ENCODE measurements at places on chromosomes 2 and 18.

- H3K4me1 ChIP-seq: no peaks in the 10 kb centered on the region
- no peak overlapping the region for H3K4me3 ChIP-seq
- no peak overlapping the region for H3K27ac ChIP-seq
- H3K36me3 ChIP-seq: no peaks in the 10 kb centered on the region
- no peak for DNase-seq
These were observed 409.5 kb upstream of the POU3F3 start for GRCh38 chr2:104444392-104444791.

GRCh38 chr2:236884569-236885175, 201.0 kb upstream of the COPS8 start:
- DNase-seq: no peak
- no peak overlapping the region for H3K4me3 ChIP-seq
- no peaks in the 10 kb centered on the region for H3K36me3 ChIP-seq
- no peaks in the 10 kb centered on the region for H3K27me3 ChIP-seq

DNA sequence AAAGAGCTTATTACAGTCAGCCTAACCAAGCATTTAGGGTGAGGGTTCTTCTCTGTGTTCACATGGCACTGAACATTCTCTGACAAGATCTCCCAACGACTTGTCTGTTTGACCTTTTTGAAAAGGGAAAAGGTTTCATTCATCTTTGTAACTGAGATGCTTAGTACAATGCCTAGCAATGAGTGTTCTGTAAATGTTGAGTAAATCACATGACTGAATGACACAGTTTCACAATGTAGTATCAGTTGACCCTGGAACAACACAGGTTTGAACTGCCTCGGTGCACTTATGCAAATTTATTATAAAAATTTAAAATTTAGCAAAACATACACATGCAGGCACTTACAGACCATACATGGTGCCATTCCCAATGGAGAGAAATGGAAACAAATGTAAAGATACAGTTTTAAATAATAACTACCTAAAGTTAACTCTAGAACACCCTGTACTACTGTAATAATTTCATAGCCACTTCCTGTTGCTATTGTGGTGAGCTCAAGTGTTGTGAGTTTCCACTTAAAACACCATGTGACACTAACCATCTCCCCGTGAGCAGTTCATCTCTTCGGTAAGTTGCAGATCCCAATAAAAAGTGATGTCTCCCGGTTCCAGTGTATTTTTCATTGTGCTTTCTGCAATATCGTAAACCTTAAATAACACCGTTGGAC, 34.1 kb upstream of the VWC2L start:
- no peak for DNase-seq
- no peaks in the 10 kb centered on the region for H3K4me1 ChIP-seq
- no peak overlapping the region for H3K27ac ChIP-seq
- no peaks in the 10 kb centered on the region for H3K27me3 ChIP-seq

DNA sequence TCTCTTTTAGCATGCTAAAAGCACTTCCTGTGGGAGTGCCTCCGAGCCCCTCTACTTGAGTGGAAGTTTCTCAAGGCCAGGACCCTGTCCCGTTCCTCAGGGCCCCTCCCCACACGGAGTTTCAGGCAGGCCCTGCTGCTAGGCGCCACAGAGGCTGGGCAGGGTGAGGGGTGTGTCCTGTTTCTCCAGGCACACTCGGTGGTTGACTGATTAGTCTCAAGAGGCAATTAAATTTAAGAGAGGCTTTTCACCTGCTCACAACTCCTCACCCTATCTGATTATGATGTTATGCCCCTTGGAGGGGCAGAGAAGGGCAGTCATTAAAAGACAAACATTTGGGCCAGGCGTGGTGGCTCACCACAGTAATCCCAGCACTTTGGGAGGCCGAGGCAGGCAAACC, 160.8 kb upstream of the HAAO start:
- DNase-seq: no peak
- H3K4me3 ChIP-seq: no peak overlapping the region
- peaks cover 12% of the 10 kb centered on the region for H3K4me1 ChIP-seq
- no peak overlapping the region for H3K27ac ChIP-seq

- H3K4me3 ChIP-seq: no peak overlapping the region
- H3K27ac ChIP-seq: no peak overlapping the region
- H3K4me1 ChIP-seq: no peaks in the 10 kb centered on the region
- H3K27me3 ChIP-seq: no peaks in the 10 kb centered on the region
- H3K36me3 ChIP-seq: no peaks in the 10 kb centered on the region
These were observed 422.7 kb downstream of the FBXO15 start for GRCh38 chr18:73724958-73725357.

DNA sequence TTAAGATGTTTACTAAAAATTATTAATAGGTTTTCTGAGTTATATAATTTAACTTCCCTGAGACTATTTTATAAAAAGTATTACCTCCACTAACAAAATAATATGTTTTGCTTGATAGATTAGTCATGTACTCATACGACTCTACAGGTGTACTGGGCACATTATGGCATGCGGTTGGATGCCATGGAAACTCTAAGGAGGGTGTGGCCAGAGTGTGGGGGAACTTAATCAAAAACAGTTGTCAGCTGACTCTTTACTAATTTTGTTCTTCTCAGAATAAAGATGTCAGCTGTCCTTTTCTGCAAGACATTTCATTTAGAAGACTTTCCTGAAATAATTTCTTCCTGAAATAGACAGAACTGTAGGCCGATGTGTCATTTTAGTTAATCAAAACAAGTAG, 228.3 kb upstream of the SIX3 start:
- no peaks in the 10 kb centered on the region for H3K36me3 ChIP-seq
- H3K27me3 ChIP-seq: no peaks in the 10 kb centered on the region
- no peak overlapping the region for H3K27ac ChIP-seq
- no peaks in the 10 kb centered on the region for H3K4me1 ChIP-seq
- no peak overlapping the region for H3K4me3 ChIP-seq
- DNase-seq: no peak

- no peaks in the 10 kb centered on the region for H3K4me1 ChIP-seq
- no peak overlapping the region for H3K27ac ChIP-seq
- H3K4me3 ChIP-seq: no peak overlapping the region
- no peaks in the 10 kb centered on the region for H3K27me3 ChIP-seq
These were observed 25.6 kb downstream of the VWC2L start for GRCh38 chr2:214436470-214436869.

GRCh38 chr2:44777537-44777936, 164.0 kb upstream of the SIX3 start:
- DNase-seq: no peak
- H3K27me3 ChIP-seq: no peaks in the 10 kb centered on the region
- H3K4me1 ChIP-seq: peaks cover 4% of the 10 kb centered on the region
- H3K4me3 ChIP-seq: no peak overlapping the region

- no peak for DNase-seq
- no peak overlapping the region for H3K27ac ChIP-seq
- no peaks in the 10 kb centered on the region for H3K27me3 ChIP-seq
- no peak overlapping the region for H3K4me3 ChIP-seq
These were observed 317.0 kb upstream of the MMADHC start for GRCh38 chr2:149904352-149905175.

DNA sequence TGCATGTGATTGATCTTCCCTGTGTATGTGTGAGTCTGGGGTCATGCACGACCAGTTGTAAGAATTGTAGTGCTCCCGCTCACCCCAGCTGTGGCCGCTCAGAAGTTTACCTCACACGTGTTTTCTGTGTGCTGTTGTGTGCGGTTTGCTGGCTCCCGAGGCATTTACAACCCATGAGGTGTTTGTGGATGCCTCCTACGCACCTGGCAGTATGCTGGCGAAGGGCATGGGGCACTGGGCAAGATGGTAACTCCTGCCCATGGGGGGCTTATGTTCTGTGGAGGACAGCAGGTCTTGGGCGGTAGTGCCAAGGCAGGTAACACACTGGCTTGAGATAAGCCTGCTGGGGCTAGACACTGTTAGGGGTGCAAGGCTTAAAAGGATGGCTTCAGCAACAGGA, 102.6 kb upstream of the HS6ST1 start:
- no peak overlapping the region for H3K27ac ChIP-seq
- no peaks in the 10 kb centered on the region for H3K4me1 ChIP-seq

GRCh38 chr2:210556329-210556980, at the start of gene CPS1:
TSS of gene CPS1 (plus strand) at chr2:210556599. CDS start at chr2:210556734, 135 bp downstream.
- DNase-seq: no peak
- H3K27me3 ChIP-seq: no peaks in the 10 kb centered on the region
- H3K27ac ChIP-seq: no peak within 1 kb of the TSS

DNA sequence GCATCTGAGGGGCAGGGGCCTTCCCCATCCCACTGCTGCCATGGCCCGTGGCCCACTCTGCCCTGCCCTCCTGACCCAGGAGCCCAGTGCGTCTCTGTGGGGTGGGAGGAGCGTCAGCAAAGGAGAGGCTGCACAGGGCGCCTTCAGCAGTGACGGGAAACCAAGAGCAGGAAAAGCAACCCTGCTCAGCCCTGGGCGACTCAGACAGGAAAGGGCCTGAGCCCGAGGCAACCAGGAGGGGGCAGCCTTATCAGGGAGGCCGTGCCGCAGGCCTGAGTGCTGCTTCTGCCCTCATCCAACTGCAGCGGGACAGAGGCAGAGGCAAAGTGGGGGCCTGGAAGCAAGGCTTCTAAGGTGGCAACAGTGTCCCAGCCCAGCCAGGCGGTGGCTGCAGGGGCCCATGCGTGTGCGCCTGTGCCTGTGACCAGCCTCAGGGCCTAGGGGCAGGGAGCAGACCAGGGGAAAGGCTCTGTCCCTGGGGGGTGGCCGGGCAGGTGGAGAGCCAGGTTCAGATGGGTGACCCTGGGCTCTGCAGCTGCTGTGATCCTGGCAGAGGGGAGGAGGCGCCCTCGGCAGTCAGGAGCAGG, 23.3 kb upstream of the ALPI start:
- H3K4me3 ChIP-seq: no peak overlapping the region
- H3K27me3 ChIP-seq: no peaks in the 10 kb centered on the region
- H3K4me1 ChIP-seq: peaks cover 4% of the 10 kb centered on the region
- H3K27ac ChIP-seq: no peak overlapping the region

GRCh38 chr2:151200844-151201243, 60.8 kb downstream of the RBM43 start:
- H3K4me3 ChIP-seq: no peak overlapping the region
- H3K27ac ChIP-seq: no peak overlapping the region
- no peaks in the 10 kb centered on the region for H3K4me1 ChIP-seq
- H3K27me3 ChIP-seq: no peaks in the 10 kb centered on the region

GRCh38 chr2:206159346-206160124, at the start of the genes EEF1B2 and NDUFS1:
TSS of gene EEF1B2 (plus strand) at chr2:206159895. CDS start at chr2:206159980, 85 bp downstream.
TSS of gene NDUFS1 (minus strand) at chr2:206159444. CDS start at chr2:206153678, 5,766 bp downstream.
- H3K4me1 ChIP-seq: peaks cover 1% of the 10 kb centered on the region
- H3K4me3 ChIP-seq: peak within 1 kb of the TSS; percentile 93
- H3K27me3 ChIP-seq: no peaks in the 10 kb centered on the region
- peak; percentile 99 for DNase-seq
- no peak within 1 kb of the TSS for H3K27ac ChIP-seq

- no peak for DNase-seq
- no peaks in the 10 kb centered on the region for H3K36me3 ChIP-seq
- H3K4me1 ChIP-seq: no peaks in the 10 kb centered on the region
- H3K27me3 ChIP-seq: no peaks in the 10 kb centered on the region
- no peak overlapping the region for H3K27ac ChIP-seq
These were observed 97.1 kb downstream of the TXNL1 start for GRCh38 chr18:56541340-56541739.

GRCh38 chr2:203887677-203888076, 20.1 kb downstream of the CTLA4 start:
- no peak overlapping the region for H3K4me3 ChIP-seq
- no peaks in the 10 kb centered on the region for H3K27me3 ChIP-seq
- no peaks in the 10 kb centered on the region for H3K36me3 ChIP-seq
- no peak for DNase-seq
- no peak overlapping the region for H3K27ac ChIP-seq
- H3K4me1 ChIP-seq: no peaks in the 10 kb centered on the region

DNA sequence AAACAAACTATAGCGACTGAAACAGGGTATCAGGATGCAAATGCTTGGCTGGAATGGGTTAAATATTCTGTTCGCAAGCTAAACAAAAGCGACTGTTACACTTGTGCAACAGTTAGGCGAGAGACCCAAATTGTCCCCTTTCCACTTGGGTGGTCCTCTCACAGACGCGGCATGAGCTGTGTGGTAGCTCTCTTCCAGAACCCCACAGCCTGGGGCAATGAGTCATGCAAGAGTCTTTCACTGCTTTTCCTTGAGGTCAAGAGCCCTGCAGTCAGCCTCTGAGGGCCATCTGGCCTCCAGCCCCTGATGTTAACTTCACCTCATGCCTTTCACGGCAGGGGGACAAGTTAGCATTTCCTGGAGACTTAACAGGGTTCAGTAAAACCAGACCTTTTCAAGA, 25.7 kb downstream of the SULT1C4 start:
- H3K27ac ChIP-seq: no peak overlapping the region
- DNase-seq: peak; percentile 50
- no peaks in the 10 kb centered on the region for H3K27me3 ChIP-seq
- H3K36me3 ChIP-seq: peaks cover 3% of the 10 kb centered on the region
- no peak overlapping the region for H3K4me3 ChIP-seq

GRCh38 chr2:187057466-187057865, 208.5 kb upstream of the ZSWIM2 start:
- H3K27me3 ChIP-seq: no peaks in the 10 kb centered on the region
- no peaks in the 10 kb centered on the region for H3K4me1 ChIP-seq
- no peaks in the 10 kb centered on the region for H3K36me3 ChIP-seq
- no peak overlapping the region for H3K4me3 ChIP-seq
